ENCODE measurements at places on chromosomes 6 and 20.
A peak's percentile ranks its signal among the peaks of the same experiment; 100 is the strongest.

DNA sequence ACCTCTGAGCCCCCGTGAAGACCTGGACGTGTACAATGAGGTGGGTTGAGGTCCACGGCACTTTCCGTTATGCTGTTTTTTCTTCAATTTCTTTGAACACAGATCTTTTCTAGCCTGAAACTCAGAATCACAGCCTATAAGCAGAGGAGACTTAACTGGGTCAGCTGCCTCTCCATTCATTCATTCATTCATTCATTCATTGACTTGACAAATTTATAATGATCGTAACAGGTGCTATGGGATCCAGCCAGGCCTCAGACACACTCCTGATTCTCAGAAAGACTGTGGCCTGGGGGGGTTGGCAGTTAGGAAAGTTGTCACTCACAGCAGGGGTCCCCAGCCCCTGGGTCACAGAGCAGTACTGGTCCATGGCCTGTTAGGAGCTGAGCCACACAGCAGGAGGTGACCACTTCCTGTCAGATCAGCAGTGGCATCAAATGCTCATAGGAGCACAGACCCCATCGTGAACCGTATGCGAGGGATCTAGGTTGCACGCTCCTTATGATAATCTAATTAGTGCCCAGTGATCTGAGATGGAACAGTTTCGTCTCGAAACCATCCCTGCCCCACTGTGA lies 38.6 kb upstream of the IRF4 start:
- DNase-seq = no peak

DNA sequence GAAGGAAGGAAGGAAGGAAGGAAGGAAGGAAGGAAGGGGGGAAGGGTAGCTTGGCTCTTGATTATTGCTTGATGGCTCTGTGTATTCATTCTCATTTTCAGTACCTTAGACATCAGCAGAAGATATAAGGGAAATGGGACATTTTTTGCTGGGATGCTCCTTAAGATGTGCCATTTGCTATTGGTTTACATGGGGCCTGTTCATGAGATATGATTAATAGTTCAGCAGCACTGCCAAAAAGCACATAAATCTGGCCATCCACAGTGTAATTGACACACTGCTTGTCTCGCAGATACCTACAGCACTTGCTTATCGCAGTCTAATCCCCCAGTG lies 137.5 kb upstream of the JARID2 start:
- no peak for DNase-seq

DNA sequence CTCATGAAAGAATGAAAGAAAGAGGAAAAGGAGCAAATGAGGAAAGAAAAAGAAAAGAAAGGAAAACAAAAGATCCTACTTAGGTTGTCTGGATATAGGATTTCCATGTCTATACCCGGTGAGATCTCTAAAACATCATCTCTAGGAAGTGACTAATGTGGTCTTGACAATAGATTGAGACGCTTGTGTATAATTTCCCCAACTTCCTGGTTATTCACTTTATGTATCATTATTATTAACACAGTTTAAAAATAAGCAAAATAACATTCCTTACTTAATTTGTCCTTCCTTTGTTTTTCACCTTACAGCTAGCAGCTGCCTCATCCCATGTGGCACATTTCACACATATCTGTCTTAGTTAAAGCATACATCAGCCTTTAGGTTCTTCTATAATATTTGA lies 27.0 kb downstream of the LAMA4 start:
- no peak for DNase-seq

GRCh38 chr20:43959079-43959919 lies 44.6 kb downstream of the TOX2 start:
- DNase-seq = peak; percentile 26

GRCh38 chr6:99093456-99094190 lies 145.9 kb upstream of the FBXL4 start:
- DNase-seq = no peak

- no peak for DNase-seq
These were observed 64.8 kb upstream of the NAA20 start for GRCh38 chr20:19952392-19952791.

- no peak for DNase-seq
These were observed 19.4 kb upstream of the SLC4A11 start for GRCh38 chr20:3258429-3258828.

DNA sequence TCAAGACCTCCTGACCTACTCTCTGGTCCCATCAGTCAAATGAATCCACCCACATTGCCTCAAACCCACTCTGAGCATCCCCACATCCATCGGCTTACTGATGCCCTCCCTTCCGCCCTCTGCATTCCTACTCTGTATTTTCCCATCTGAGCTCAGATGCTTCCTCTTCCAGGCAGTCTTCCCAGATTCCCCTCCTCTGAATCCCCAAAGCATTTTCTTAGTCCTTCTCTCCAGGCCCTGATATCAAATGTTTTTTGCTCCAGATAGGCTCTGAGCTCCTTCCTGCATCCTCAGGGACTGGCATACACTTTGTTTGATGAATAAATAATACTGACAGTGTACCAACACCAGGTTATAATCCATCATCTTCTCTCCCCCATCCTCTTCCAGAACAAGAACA lies 3.9 kb downstream of the PLTP start:
- DNase-seq = no peak

- DNase-seq = no peak
These were observed 222.6 kb downstream of the RNF144B start for GRCh38 chr6:18609715-18610114.
